ENCODE measurements at places on chromosomes 5 and 9.
A peak's percentile ranks its signal among the peaks of the same experiment; 100 is the strongest.

GRCh38 chr5:126052791-126053190, 370.4 kb upstream of the GRAMD2B start:
- DNase-seq: no peak

GRCh38 chr9:107246259-107247254, 36.5 kb upstream of the RAD23B start:
- DNase-seq: no peak

DNA sequence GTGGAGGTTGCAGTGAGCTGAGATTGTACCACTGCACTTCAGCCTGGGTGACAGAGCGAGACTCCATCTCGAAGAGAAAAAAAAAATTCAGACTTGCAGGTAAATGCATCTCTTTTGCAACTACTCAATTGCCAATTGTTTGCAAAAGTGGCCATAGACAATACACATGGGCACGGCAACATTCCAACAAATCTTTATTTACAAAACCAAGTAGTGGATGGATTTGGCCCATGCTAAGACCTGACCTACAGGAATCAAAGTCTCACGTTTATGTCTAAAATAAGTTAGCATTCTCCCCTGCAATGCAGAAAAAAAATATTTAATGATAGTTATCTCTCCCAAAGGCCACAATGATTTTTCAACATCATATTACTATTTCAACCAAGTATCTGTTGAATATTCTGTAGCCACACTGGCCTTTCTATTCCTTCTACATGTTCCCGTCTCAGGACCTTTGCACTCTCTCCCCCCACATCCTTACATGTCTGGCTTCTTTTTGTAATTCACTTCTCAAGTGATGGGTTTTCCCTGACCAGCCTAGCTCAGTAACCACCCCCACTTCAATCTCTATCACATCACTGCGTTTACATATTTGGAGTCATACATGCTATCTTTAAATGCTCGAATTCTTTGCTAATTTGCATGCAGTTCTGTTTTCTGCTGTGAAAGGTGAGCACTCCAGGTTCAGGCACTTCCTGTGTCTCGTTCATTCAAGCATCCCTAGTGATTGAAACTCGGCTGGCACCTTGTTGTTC, 54.2 kb downstream of the FNBP1 start:
- no peak for DNase-seq

DNA sequence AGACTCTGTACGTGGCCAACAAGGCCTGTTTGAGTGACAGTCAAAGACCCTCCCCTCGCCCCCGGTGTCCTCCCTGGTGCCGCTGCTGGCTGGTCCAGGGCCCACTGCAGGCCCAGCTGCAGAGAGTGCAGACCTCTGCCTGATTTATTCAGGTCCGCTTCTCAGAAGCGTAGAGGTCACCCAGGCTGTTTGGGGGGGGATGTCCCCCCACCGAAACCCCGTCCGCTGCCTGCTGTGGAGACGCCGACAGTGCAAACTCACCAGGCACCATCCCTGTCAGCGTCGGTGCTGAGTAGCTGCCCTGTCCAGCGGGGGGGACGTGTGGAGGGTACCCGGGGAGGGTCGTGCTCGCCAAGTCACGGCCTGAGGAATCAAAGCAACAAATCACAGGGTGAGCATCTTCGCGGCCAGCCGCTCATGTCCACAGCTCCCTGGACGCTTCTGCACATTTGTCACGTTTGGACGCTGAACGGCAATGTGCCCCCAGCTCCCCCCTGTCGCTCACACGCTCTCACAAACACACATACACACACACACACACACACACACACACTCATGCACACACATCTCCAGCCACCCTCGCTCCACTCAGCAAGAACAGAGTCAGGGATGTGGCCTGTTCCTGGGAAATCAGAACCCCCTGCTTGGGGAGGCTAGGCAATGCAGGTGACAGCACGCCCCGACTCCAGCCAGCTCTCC, 152.2 kb downstream of the PAX5 start:
- DNase-seq: no peak

- no peak for DNase-seq
Observed at GRCh38 chr5:113480243-113480642, 8.0 kb downstream of the MCC start.

DNA sequence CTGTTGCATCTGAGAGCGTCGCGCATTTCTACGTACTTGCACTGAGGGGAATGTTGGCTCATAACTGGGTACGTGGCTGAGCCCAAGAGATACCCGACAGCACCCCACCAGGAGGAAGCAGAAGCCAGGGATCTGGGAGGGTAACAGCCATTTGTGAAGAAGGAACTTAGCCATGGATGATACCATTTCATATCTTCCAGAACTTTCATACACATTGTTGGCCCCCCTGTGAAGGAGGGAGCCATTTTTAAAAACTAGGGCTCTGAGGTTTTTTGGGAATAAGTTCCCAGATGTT, 101.4 kb upstream of the SLC44A1 start:
- DNase-seq: no peak

DNA sequence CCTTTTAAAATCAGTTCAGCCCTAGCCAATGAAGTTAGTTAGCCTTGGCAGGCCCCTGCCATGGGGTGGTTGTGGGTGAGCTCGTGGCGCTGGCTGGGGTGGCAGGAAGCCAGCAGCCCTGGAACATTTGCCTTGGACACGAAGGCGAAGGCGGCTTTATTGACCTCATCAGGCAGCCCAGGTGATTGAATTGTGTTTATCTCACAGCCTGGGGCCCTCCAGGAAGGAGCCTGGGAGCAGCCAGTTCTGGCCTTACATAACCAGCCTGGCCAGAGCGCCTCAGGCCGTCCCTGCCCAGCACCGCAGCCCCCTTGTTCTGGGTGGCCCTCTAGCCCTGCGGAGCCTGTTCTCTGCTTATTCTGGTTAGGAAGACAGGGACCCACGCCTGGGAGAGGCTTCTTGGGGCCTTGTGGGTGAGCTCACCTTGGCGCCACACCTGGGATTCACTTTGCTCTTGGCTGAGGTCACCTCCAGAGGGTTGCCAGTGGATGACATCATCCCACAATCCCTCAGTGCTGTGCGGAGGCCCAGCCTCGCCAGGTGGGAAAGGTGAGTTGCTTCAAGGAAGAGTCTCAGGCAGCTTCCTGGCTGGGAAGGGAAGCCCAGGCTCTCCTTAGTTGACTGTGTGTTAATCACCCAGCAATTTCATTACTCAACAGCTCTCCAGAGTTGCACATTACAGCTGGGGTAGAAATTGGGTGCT, 54.4 kb upstream of the RPL26L1 start:
- DNase-seq: no peak

DNA sequence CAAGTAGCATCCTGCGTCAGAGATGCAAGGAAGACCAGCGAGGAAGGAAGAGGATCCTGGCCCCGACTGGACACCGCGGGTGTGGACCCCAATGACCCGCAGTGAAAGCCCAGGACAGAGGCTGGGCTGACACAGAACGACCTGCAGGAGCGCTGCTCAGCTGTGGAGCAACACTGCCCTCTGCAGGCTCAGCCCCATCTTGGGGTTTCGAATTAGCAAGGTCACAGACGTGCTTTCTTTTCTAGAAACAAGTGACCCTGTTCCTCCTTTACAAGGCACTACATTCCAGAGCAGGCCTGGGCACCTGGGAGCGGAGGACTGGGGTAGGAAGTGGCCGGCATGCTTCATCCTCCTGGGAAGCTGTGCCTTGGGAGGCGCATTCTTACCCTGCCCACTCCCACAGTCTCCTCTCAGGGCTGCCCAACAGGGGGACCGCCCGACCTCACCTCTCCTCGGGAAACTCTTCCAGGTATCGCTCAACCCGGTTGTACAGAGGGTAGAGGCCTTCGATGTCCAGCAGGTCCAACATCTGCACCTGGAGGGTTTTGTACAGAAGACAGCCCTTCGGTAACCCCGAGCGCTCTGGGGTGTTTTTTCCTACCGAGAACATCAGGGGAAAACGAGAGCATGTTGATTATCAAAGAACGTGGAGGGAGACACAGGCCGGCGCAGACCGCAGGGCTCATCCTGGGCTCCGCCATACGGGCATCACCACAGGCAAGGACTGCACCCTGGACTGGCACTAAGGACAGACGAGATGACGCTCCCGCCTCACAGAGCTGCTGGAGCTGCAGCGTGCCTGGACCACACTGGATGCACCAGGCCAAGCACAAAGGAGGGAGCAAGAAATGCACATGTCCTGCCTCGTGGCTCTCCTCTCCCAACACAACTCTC, 35.0 kb downstream of the IPPK start:
- peak; percentile 32 for DNase-seq
